ENCODE measurements at places on chromosomes 7 and 10.

DNA sequence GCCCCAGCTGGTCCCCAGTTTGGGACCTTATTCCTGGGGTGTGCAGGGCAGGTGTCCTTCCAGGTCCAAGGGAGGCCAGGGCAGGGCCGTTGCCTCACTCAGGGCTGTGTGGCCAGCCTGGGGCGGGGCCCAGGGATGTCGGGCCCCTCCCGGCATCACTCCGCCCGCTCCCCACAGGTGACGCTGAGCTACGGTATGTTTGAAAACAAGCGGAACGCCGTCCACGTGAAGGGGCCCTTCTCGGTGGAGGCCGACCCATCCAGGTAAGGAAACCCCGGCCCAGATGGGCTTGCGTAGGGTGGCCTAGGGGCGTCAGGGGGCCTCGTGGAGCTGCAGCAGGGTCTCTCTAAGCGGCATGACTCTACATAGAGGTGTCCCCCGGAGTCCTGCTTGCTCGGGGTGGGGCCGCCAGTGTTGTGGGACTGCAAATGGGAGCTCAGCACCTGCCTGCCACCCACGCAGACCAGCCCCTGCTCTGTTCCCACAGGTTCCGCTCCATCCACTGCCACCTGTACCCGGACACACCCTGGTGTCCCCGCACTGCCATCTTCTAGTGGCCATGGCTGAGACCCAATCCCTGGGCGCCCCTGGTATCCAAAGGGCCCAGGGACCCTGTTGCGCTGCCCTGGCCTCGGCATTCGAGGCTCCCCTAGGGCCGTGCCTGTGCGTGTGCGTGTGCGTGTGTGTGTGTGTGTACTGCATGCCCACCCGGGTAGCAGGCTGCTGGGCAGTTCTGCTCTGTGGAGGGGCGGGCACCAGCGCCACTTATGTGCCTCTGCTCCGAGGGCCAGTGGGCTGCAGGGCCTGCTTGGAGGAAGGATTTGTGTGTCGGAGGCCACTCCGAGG is 7.3 kb downstream of the LFNG start:
- DNase-seq, result no peak

- no peak for DNase-seq
Observed at GRCh38 chr10:57506414-57507094, 761.1 kb downstream of the IPMK start.

DNA sequence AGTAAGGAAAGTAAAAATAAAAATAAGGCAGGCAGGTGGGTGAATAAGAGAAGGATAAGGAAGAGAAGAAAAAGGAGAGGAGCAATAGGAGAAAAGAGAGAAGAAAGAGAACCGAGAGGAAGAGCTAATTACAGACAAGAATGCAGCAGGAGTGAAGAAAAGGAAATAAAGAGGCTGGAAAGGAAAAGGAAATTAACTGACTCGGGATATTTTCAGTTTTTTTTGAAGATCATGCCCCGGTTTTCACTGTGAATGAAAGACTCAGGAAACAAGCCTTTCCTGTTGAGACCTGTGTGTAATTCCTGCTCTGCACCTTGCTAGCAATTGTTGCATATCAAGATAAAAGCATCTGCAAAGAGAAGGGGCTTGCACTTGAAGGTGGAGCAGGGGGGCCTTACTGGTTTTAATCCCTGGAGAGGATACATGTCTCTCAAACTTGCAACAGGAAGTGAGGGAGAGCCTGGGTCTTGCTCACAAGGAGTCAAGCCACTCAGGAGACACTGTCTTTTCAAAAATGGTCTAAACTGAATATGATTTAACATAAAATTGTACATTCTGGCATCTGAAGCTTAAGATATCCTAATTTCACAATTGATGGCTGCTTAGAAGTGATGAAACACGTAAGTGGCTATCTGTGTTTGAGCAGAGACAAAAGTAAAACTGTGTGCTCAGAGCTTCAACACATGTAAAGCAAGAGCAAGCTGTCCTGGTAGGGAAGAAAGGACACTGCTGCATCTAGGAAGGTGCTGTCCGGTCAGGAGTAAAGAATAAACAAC is 157.6 kb downstream of the FAM107B start:
- DNase-seq, result no peak

DNA sequence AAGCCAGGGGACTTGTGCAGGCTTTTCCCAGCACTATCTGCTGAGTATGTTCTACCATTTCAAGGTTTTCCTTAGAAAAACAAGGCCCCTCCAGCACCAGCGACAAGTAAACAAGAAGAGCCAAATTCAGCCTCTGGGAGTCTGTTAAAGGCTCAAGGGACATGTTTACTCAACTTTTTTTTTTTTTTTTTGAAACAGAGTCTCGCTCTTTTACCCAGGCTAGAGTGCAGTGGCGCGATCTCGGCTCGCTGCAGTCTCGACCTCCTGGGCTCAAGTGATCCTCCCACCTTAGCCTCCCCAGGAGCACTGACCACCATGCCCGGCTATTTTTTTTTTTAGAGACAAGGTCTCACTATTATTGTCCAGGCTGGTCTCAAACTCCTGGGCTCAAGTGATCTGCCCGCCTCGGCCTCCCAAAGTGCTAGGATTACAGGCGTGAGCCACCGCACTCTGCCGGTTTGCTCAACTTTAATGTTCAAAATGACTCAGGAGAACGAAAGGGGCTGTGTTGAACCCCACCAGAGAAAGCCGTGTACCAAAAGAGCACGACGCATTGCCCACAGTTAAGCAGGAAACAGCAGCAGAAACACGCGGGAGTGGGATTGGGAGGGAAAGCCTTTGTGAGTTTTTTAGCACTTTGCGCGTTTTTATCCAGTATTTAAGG is 772 bp downstream of the PRDX3 start:
- no peak for DNase-seq

- no peak for DNase-seq
Observed at GRCh38 chr7:135957627-135958026, 19.5 kb downstream of the MTPN start.

DNA sequence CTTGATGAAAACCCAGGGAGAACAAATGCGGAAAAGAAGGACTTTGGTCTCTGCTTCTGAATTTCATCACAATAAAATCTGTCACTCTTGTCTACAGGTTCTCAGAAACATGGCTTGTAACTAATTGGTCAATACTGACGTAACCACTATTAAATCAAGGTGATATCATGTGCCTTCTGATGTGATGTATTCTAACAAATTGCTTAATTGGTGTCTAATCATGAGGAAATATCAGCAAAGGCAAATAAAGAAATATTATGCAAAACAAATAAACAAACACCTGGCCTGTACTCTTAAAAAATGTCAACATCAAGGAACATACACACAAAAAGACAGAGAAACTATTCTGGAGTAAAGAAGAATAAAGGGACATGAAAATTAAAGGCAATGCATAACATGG is 1165.0 kb downstream of the NXPH1 start:
- DNase-seq, result no peak

- no peak for DNase-seq
Observed at GRCh38 chr10:34815185-34816084, at the start of gene PARD3. TSS of gene PARD3 (minus strand) at chr10:34815296. CDS start at chr10:34814995, 301 bp downstream.

DNA sequence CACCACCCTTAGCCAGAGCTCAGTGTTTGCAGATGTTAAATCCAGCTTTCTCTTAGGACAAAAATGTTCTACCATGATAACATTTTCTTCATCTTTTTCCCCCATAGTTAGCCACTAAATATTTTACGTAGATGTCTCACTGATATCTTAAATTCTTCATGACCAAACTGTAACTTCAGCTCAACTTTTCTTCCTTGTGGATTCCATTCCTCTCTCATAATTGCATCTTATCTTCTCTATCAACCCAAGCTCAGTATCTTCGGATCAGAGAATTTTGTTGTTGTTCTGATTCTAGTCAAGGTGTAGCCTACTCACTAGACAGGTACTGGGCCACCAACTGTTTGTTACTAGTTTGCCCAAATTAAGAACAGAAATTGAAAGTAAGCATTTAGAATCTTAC is 60.2 kb downstream of the SHOC2 start:
- DNase-seq, result no peak

DNA sequence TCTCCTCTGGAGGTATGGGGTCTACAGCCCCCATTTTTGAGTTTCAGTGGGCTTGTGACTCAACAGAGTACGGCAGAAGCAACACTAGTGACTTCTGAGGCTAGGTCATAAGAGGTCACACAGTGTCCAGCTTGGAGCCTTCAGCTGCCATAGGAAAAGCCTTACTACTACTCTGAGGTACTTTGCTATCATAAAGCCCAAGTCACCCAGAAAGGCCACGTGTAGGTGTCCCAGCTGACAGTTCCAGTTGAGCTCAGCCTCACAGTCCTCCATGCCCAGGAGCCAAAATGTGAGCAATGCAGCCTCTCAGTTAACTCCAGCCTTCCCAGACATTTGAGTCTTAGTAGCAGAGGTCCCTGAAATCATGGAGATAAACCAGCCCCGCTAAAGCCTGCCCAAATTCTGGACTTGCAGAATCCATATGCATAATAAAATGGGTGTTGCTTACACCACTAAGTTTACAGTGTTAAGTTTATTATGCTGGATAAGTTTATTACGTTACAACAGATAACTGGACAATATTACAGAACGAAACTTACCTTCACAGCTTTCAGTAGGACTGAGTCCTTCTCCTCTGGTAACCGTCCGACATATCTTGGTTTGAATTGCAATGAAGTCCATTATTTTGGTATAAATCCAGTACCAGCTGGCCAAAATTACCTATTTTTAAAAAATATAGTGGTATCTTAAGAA is 181.1 kb downstream of the AVL9 start:
- no peak for DNase-seq

DNA sequence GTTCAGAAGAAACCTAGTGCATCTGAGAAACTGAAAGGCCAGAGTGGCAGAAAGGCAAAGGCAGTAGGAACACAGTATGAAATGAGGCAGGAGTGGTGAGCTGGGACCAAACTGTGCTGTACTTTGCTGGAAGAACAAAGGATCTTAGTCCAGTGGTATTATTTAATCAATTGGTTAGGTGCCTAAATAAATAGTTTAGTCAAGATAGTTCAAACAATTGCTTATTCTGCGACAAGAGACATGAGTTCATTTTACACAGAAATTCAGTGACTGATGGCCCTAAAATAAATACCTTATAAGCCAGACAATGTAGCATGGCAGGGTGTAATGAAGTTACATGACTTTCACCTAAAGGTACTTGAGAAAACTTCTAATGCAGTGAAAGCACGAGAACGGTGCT is 181.8 kb upstream of the LRRN3 start:
- no peak for DNase-seq

GRCh38 chr10:126171555-126171954 is 216.7 kb downstream of the ADAM12 start:
- no peak for DNase-seq

- DNase-seq, result no peak
Observed at GRCh38 chr7:47536661-47537611, 45.0 kb downstream of the TNS3 start.

DNA sequence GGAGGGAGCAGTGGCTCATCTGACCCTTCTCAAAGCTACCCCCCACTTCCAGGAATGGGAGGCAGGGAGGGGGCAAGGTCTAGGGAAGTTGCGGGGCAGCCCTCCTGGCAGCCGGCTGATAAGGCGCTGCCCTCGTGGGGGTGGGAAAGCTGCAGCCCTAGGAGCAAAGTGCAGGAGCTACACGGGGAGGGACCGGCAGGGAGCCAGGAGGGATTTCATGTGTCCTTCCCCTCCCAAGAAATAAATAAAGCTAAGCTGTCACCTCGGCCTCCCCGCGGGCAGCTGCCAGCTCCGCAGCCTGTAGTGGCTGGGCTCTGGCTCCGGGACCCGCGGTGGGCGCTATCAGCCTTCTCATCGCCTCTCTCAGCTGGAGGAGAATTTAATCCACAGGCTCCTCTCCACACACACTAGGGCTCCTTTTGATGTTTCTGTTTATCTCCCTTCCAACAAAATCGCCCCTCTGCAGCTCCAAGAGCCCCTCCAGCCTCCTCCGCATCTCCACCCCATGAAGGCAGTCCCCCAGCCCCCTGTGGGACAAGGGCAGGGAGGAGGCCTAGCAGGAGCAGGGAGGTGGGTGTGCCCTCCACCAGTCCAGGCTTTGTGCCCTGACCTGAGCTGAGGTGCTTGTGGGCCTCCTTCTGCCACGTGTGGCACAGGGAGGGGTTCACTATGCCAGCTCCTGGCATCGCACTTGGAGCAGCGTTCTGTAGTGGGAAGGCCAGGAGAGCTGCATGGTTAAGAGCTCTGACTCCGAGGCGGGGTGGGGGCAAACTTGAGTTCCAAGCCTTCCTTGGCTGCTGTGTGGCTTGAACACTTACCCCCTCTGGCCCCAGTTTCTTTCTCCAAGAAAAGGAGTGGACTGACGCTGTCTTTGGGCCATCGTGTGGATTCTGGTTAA is 80.5 kb downstream of the C10orf105 start:
- DNase-seq, result no peak

DNA sequence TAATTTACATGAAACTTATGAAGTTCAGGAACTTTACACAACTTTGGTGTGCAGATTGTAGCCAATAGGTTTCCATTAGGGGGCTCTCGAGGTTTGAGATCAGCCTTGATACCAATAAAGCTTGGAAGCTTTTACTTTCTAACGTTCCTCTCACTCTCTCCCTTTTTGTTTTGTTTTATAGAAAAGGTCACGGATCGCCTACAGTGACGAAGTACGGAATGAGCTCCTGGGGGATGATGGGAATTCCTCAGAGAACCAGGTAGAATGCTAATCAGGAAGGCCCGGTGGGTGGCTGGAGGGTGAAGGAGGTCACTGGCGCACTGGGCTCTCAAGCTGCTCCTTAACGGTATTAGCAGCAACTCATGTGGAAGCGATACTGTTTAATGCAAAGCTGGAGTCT is 79.9 kb downstream of the VTI1A start:
- DNase-seq, result no peak

GRCh38 chr7:37092548-37092947 is 356.1 kb downstream of the ELMO1 start:
- DNase-seq, result no peak

DNA sequence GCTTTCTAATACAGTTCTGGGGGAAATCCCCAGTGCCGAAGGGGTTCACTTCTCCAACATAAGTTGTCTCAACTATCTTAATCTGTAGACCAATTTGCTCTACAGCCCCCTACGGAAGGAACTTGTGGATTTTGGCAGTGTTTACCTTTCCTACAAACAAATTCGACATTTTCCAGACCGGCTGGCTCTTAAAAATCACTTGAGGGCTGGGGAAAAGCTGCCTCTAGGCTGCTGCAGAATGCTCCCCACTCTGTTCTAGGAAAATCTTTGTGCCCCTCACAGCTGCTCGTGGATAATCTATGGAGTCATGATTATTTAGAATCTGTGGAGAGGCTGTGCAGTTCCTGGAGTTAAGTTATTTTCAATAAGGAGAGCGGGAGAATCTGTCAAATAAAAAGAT is 474.6 kb upstream of the FZD8 start:
- no peak for DNase-seq

GRCh38 chr7:21568762-21569161 is 25.9 kb downstream of the DNAH11 start:
- no peak for DNase-seq

DNA sequence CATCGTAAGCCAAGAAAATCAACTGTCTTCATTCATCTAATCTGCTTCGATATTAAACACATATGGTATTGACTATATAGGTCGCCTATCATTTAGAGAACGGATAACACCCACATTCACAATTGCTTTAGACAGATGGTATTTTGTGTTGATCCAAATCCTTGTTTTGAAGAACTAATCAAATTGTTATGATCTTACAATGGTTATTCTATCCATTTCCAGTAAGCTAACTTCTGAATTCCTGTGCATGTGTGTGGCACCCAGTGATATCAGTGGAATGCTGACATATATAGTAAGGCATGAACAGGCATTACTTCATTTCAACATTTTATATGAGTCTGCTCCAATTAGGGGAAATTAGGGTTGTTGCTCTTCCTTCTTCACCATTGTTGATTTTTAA is 98.8 kb downstream of the SEMA3E start:
- DNase-seq, result no peak

Data from stimulated activated effector memory CD8-positive, alpha-beta T cell treated with anti-CD3 and anti-CD28 coated beads, Interleukin-12 subunit alpha, Interleukin-12 subunit beta, amount 100 ng/mL, for 72 hours (primary cell).